T-helper 1 cell (primary cell): ENCODE measurements at places on chromosomes 7 and 10.

DNA sequence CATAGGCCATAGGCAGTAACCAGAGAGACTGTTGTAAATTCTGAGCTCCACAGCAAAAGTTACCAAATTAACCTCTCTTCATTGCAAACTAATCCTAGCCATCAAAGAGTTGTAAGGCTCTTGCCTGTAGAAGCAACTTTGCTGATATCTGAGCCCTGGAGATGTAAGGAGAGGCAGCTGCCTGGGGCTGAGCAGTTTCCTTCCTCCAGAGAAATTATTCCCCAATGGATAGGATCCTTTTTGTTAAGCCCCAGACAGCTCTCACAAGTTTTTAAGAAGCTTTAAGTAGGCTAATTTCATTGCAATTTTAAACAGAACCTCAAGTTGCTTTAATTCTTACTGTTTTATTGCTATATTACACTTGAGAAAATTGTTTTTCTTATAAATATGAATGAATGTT is 211.1 kb downstream of the GALNT17 start:
- no peak for DNase-seq

- DNase-seq, result no peak
These were observed 181.8 kb downstream of the CDK14 start for GRCh38 chr7:90777886-90778285.

DNA sequence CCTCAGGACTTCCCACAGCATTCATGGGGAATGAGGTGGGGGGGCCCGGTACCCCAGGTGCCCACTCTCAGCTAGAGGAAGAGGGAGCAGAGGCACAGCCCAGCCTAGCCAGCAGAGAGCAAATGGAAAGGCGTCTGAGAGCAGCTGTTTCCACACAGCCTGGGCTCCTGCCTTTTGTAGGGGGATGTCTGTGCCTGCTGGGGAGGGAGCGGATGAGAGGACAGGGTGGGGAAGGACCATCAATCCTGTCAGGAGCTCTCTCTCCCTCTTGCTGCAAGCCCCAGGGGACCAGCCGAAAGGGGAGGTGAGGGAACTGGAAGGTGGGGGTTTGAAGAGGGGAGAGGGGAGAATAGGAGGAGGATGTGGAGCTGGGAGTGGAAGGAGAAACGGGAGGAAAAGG is at the start of gene PKD2L1:
TSS of gene PKD2L1 (minus strand) at position 150 of the 400 bp plus-strand sequence. CDS start at position 25, 125 bp downstream.
- no peak for DNase-seq

DNA sequence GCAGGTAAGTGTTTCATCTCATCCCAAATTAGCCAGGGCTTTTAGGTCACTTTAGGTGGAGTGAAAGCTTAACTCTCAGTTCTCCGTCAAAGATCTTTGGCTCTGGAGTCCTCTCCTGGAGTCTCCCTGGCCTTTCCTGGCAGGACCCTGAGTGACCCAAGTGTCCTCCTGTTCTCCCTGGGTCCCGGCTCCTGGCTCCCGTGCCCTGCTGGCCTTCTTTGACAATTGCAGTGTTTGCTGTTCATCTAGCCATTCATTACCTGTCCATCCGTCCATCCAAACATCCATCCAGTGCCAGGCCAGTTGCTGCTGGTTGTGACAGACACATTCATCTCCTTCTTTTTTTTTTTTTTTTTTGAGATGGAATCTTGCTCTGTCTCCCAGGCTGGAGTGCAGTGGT is 6.2 kb upstream of the TPST1 start:
- no peak for DNase-seq
